SJCRH30 (cell line): ENCODE measurements at places on chromosomes 2 and 18. TPM values are rescaled to one million over a fixed set of nuclear protein-coding genes. Genes with fewer than 3 reads are reported as not detected.

Gene ANKRD23
- 0.58 and 1.1 TPM in 2 replicates for total RNA-seq

Gene HMSD
- not detected in 2 replicates for total RNA-seq

- H3K27me3 ChIP-seq, result no peaks in the 10 kb centered on the region
- no peak overlapping the region for H3K27ac ChIP-seq
- H3K36me3 ChIP-seq, result no peaks in the 10 kb centered on the region
- no peak overlapping the region for H3K4me3 ChIP-seq
- no peak for DNase-seq
Observed at GRCh38 chr2:84816426-84817026, 64.4 kb downstream of the TRABD2A start.

DNA sequence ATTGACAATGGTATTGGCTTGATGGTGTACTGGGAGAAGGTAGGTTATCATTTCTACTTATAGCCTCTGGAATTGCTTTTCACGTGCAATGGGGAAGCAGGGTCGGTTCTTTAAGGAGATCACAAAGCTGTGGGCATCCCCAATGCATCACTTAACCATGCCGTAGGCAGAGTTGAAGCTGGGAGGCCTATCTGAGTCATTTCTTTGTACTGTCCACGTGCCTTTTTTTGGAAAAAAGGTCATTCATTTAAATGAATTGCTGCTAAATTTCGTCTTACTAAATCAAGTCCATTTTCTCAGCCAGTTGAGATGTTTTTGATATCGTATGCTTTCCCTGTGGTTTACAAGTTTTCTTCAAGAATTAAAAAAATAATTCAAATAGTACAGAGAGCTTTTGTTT is 17.2 kb upstream of the GYPC start:
- no peak for DNase-seq
- no peaks in the 10 kb centered on the region for H3K27me3 ChIP-seq
- H3K4me1 ChIP-seq, result peaks cover 10% of the 10 kb centered on the region
- no peak overlapping the region for H3K27ac ChIP-seq
